ENCODE measurements at places on chromosomes 7 and 10.
A peak's percentile ranks its signal among the peaks of the same experiment; 100 is the strongest.

- no peak for DNase-seq
Measured at GRCh38 chr7:25663877-25664276, 435.6 kb upstream of the NPVF start.

DNA sequence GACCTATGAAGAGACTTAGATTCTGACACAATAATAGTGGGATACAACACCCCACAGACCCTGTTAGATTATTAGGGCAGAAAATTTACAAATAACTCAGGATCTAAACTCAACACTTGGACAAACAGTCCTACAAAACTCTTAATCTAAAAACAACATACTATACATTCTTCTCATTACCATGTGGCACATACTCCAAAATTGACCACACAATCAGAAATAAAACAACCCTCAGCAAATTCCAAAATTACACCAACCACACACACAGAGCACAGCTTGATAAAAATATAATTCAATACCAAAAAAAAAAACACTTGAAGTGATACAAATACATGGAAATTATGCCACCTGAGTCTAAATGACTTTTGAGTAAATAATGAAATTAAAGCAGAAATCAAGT, 7.8 kb downstream of the ZNF680 start:
- no peak for DNase-seq

- no peak for DNase-seq
Measured at GRCh38 chr7:129423700-129424410, 10.4 kb upstream of the STRIP2 start.

GRCh38 chr10:3775696-3776551, 9.1 kb downstream of the KLF6 start:
- no peak for DNase-seq

DNA sequence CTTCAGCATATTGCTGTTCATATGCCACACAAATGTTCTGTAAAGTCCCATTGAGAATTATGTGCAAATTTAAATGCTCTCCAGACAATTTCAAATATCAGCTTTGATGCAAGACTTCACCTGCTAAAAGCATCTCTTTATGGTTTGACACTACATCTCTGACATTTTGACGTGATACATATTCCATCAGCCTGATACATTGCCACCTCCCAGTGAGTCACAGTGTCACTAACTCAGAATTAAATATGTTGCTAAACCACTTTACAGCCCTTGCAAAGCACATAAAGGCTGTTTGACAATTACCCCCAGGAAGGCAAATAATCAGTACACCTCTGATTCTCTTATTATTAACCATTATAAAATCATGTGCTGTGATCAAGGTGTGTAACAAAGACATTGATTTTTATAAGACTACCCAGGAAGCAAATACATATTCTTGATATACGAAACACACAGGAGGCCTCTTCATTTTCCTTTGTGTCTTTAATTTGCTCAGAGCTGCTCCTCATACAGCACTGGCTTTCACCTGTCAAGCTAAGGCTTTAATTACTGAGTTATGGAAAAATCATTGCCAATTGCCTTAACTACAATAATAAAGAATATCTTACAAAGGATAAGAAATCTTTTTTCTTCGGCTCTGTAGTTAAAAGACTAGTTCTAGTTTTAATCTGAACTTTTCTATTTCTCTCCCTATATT, 547.5 kb upstream of the C7orf33 start:
- no peak for DNase-seq

DNA sequence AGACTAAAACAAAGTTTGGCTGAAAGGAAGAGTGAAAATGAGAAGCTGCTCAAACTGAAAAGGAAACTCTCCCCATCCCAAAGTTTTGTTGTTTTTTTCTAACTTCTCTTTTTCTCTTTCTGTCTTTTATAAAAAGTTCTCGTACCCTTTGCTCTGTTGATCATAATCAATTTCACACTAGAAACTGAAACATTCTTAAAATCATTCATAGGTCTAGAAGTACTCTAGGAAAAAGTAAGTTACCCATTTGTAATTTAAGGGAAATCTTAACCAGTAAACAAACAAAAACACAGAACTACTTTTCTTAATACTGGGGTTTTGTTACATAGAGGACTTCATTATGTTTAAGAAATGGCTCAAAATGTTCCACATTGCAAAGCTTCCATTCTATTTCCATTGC, 339.8 kb downstream of the SEMA3D start:
- no peak for DNase-seq

- no peak for DNase-seq
Measured at GRCh38 chr7:142860968-142861367, 6.1 kb downstream of the EPHB6 start.

- DNase-seq: no peak
Measured at GRCh38 chr10:13383399-13383761, 35.3 kb upstream of the SEPHS1 start.

- DNase-seq: no peak
Measured at GRCh38 chr7:107857541-107857912, 33.5 kb upstream of the DLD start.

GRCh38 chr10:49177391-49178355, 10.5 kb downstream of the TMEM273 start:
- no peak for DNase-seq

GRCh38 chr7:28155019-28155660, 25.5 kb downstream of the JAZF1 start:
- DNase-seq: no peak

GRCh38 chr7:86814661-86815379, 171.1 kb downstream of the GRM3 start:
- DNase-seq: no peak

- DNase-seq: no peak
Measured at GRCh38 chr7:14228341-14228740, 238.9 kb upstream of the ETV1 start.

- no peak for DNase-seq
Measured at GRCh38 chr7:28163949-28164348, 16.6 kb downstream of the JAZF1 start.

GRCh38 chr10:91462423-91462822, 52.3 kb downstream of the HECTD2 start:
- no peak for DNase-seq

DNA sequence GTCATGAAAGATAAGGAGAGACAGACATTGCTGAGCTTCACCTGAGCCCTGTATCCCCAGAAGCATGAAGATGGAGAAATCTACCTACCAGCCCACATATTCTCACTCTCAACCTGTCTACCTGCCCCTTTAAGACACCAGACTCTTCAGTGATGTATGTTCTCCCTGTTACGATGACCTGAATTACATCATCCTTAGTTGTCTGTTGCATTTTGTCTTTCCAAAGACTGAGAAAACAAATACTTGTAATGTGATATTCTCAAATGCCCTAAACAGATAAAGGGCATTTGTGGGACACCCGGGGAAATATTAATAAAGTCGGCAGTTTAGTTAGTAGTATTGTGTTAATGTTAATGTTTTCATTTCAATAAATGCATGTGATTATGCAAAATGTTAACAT, 305.8 kb upstream of the IGFBP3 start:
- no peak for DNase-seq

- peak; percentile 32 for DNase-seq
Measured at GRCh38 chr7:6271060-6271658, 1.3 kb downstream of the CYTH3 start.

- DNase-seq: no peak
Measured at GRCh38 chr7:136228171-136228570, 251.0 kb upstream of the MTPN start.

DNA sequence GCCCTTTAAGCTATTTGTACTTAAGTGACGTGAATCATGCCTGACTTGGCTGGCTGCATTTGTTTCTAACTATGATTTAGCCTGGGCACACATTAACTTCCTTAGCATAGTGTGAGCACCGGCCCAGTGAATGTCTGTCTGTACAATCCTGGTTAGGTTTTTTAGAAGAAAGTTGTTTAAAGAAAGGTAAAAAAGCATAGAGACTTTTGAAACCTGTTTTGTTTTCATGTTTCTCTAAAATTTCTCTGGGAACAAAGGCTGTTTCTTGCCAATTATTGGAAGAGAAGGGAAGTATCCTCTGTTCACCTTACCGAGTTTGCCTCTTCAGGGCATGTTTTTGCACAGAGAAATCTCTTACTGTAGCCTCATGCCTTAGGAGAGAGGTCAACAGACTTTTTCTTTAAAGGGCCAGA, 42.9 kb upstream of the MET start:
- no peak for DNase-seq

- DNase-seq: no peak
Measured at GRCh38 chr7:21763818-21764217, 181.9 kb downstream of the CDCA7L start.

GRCh38 chr10:99431190-99431760, 851 bp upstream of the GOT1 start:
- peak; percentile 11 for DNase-seq

DNA sequence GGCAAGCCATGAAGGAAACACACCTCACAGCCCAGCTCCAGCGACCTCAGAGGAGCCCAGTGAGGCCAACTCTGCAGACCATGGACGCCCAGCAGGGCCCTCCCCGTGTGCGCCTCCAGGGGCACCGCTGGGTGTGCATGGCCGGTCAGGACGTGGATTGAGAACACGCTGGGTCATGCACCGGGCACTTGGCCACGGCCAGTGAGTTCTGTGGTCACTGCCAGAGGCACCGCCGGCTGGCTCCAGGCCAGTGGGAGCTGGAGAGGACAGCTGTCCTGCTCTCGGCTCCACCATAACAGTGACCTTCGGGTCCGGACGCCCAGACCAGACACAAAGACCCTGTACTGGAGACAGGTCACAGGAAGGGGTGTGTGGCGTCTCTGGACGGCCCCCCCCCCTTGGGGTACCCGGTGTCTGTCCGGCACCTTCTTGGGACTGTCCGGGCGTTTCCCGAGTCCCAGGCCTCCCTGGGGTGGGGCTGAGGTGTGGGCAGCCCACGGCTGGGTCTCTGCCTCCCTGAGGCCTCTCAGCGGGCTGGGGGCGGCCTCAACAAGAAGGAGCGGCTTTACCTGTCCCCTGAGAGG, 50.4 kb upstream of the NKX6-2 start:
- no peak for DNase-seq

GRCh38 chr10:123891144-123892071, at the start of gene CPXM2:
Gene CPXM2 (minus strand): TSS chr10:123891807. CDS start chr10:123891659, 148 bp downstream.
- DNase-seq: no peak

DNA sequence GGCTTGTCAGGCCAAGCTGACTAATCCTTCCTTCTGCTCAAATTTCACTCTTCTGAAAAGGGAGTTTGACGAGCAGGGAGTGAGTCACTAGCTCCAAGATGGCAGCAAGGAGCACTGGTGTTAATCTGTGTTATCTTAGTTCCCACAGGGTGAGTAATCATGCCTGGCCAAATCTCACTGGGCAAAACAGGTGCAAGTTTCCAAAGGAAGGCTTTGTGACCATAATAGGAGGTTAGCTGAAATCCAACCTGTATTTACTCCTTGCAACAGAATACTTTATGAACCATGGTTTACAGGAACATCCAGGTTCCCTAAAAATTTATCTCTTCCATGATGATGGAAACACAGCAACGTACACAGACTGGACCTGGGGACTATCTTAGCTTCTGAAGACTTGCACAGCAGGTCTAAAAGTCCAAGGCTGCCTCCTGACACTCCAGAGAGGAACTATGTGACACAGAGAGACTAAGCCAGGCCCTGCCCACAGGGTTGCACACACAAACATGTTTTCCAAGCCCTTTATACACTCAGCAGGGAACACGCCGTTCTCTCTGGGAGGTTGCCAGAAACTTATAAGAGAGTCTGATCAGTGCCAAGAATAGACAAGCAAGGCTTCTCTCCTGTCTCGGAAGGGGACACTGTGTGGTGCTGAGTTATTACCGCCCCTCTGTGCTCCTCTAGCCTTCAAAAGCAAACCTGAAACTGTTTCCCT, 46.3 kb downstream of the PDK4 start:
- DNase-seq: no peak

DNA sequence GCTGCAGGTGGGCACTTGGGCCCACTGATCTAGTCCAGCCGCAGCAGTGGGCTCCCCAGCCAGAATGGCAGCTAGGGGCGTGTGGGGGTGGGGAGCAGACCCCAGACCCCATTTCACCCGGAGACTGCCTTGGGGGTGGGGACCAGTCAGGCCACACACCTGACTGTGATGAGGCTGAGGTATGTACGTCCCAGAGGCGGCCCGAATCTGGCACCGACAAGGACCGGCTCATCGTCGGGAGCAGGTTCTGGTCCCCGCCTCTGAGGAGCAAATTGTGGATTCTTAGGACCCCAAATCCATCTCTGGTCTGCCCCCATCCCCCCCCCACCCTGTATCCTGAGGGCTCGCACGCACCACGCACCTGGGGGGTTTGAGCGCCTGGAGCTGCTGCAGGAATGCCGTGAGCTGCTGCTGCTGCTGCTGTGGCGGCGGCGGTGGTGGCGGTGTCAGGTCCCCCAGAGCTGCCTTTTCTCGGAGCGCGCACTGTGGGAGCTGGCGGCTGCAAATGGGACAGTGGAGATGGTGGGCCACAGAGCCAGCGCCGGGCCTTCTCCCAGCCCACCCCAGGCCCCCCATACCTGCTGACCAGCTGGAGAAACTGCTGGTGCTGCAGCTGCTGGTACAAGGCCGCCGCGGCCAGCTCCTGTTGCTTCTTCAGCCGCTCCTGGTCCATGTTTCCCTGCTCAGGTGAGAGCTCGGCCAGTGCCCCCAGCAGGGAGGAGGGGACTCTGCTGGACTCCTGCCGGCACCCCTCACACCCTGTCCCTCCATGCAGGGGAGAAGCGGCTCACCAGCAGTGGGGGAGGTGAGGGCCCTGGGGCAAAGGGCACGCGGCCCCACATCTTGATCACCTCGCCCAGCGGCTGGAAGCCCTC, 10.2 kb downstream of the GIGYF1 start:
- no peak for DNase-seq

GRCh38 chr10:70561070-70561469, 41.5 kb downstream of the PRF1 start:
- no peak for DNase-seq

DNA sequence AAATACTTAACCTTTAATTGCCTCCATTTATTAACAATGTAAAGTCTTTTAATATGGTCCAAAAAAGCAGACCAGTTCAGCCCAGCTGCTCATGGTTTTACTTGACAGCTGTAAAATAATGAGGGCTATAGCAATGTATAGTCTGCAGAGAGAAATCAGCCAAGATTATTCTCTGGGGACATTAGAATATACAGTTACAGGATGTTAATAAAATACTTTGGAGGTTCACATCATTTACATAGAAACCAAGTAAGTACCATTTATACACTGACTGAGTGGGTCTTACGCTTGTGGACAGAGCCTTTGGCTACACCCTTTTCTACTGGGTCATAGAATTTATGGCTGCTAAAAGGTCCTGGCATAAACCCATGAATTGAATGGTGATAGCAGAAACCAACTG, 340.7 kb upstream of the CELF2 start:
- no peak for DNase-seq

GRCh38 chr10:112388548-112388947, 14.6 kb downstream of the ACSL5 start:
- no peak for DNase-seq

DNA sequence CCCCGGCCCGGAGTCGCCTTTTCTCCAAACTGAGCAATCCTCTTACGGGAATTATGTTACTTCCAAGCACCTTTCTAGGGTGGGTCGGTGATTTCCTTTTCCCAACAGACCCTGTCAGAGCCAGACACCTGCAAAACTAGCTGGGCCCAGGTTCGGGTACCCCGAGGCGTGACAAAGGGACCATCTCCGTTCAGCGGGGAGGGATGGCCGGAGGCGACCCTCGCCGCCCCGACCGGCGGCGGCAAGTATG, 445 bp downstream of the PPA1 start:
- DNase-seq: no peak

All from activated naive CD4-positive, alpha-beta T cell treated with anti-CD3 and anti-CD28 coated beads, Interleukin-2, amount 50 U/mL, for 16 hours (primary cell).